ENCODE measurements at places on chromosomes 13 and 19.

DNA sequence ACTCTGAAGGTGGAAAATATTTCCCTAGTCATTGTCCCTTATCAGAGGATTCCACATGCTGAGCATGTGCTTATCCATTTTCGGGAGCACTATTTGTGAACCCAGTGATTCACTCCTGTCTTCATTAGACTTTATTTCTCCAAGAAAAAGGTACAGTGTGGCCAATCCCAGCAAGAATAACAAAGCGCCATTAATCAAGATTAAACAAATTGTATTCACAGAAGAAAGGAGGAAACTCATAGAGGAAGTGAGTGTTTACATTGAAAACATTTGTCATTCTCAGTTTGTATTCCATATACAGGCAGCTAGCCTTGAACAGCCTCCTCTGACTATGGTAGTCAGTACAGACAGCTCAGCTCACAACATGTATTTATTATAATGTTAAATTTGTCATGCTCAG lies 1669.9 kb upstream of the SPRY2 start:
- no peak for DNase-seq

DNA sequence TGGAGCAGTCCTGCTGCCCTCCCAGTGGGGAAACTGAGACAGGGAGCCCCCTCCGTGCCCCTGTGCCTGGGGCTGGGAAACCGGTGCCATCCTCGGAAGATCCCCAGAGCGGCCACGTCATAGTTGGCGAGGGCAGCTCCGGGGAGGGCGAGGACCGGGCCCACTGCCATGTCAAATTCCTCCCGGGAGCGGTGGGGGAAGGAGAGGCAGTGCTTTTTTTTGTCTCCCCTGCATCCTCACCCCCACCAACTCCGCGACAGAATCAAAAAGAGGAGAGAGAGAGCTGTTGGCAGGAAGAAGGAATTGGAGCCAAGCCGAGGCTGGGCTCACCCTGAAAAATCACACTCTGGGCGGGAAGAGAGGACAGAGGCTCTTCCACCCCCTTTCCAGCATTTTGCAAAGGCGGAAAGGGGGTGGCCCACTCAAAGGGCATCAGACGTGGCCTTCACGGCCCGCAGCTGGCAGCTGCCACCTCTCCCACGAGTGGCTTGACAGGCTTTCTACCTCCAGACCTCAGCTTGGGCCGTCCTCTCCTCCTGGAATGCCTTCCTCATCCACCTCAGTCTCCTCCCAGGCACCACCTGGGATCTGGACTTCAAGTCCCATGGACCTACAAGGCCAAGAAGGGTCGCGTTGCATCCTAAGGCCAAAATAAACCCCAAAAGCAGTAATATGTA lies 19.6 kb upstream of the NFIC start:
- no peak for DNase-seq

GRCh38 chr13:98050041-98050466 lies 92.8 kb upstream of the FARP1 start:
- DNase-seq, result peak; percentile 88

GRCh38 chr19:34596989-34597388 lies 80.0 kb downstream of the SCGB2B2 start:
- no peak for DNase-seq

- no peak for DNase-seq
Observed at GRCh38 chr13:97460004-97460775, 26.2 kb downstream of the RAP2A start.

DNA sequence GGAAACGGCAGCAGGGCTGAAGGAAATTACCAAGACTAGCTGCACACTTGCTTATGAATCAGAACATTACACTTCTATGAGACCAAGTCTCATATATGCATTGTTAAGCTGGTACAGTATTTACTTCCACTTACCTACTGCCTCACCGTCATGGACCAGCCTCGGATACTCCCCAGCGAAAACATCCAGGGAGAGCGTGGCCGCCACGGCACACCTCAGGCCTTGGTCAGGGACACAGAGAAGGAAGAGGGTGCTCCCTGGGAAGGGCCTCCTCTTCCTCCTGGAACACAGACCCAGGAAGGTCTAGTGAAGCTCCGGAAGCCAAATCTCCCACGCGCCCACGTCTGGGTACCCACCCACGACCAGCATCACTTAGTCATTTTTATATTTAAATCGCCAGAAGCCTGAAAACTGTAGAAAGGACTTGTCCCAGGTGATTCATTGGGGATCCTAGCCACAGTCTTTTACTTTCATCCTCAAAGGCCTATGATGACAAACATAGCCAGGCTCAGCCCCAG lies 24.4 kb upstream of the MTIF3 start:
- no peak for DNase-seq

GRCh38 chr13:46192412-46192811 lies 10.4 kb upstream of the LCP1 start:
- no peak for DNase-seq

DNA sequence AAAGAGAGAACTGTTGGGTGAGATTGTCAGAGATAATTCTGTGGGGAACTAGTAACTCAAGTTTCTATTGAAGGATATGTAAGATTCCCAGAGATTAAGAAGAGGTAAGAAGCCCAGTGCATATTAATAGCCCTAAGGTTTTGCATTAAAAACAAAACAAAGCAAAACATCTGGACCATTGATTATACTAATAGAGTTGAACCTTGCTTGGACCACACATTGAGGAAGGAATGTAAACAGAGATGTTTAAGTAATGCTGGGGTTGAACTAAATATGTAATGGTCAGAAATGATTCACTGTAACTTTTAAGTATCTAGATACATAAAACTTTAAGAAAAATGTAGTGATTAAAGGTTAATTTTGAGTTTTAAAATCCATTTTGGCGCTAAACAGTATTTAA lies 1770.0 kb downstream of the PCDH9 start:
- DNase-seq, result no peak

GRCh38 chr13:78012046-78012445 lies 93.4 kb upstream of the EDNRB start:
- no peak for DNase-seq

- DNase-seq, result peak; percentile 92
Observed at GRCh38 chr19:47658431-47659348, 49.8 kb downstream of the BICRA start.

DNA sequence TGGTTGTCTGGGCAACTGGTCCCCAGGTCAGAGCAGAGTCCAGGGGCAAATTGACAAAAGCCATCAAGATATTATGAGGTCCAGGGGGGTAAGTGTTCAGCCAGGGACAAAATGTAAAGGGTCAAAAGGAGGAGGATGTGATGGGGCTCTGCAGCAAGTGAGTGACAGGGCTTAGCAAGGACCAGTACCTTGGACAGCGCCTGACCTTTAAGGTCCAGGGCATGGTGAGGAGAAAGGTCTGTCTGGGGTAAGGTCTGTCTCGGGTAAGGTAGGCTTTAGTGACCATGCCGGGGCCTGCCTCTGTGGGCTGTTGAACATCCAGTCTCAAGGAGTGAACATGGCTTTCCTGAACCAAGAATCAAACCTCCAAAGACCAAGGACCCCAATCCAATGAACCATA lies 6.3 kb upstream of the ZNF358 start:
- no peak for DNase-seq

- no peak for DNase-seq
Observed at GRCh38 chr19:51754109-51754508, 2.4 kb upstream of the FPR1 start.

DNA sequence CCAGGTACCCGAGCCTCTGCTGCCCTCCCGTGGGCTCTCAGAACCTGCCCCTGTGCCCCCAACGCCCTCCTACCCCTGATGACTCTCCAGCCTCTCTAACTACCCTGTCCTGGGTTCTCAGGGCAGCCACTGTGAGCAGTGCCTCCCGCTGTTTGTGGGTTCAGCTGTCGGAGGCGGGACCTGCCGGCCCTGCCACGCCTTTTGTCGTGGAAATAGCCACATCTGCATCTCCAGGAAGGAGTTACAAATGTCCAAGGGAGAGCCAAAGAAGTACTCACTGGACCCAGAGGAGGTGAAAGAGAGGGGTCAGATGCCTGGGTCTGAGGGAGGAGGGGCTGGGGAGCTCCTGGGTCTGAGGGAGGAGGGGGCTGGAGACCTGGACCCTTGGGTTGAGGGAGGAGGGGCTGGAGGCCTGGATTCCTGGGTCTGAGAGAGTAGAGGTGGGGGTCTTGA lies 20.0 kb downstream of the CNFN start:
- DNase-seq, result no peak

- peak; percentile 95 for DNase-seq
Observed at GRCh38 chr19:34345947-34346351, 19.0 kb upstream of the GPI start.

DNA sequence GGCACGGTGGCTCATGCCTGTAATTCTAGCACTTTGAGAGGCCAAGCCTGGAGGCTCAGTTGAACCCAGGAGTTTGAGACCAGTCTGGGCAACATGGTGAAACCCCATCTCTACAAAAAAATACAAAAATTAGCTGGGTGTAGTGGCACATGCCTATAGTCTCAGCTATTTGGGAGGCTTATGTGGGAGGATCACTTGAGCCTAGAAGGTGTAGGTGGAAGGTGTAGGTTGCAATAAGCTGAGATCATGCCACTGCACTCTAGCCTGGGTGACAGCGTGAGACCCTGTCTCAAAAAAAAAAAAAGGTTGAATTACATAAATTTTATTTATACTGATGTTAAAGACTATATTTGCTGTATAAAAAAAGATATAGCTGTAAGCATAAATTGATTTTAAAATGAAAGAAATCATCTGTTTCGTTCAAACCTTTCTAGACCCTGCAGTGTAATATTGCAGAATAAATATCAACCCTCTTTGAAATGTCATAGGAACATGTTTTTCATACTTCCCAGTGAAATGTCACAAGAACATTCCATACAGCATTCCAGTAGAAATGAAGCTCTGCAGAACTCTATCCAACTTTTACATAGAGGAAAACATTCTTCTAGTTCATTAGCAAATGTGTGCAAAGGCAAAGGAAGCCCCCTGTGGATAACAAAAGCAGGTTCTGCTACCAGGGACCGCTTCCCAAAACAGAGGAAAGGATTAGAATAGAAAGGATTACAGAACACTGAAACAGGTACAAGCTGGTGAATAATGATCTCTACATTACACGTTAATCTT lies 76.0 kb downstream of the CAB39L start:
- no peak for DNase-seq

DNA sequence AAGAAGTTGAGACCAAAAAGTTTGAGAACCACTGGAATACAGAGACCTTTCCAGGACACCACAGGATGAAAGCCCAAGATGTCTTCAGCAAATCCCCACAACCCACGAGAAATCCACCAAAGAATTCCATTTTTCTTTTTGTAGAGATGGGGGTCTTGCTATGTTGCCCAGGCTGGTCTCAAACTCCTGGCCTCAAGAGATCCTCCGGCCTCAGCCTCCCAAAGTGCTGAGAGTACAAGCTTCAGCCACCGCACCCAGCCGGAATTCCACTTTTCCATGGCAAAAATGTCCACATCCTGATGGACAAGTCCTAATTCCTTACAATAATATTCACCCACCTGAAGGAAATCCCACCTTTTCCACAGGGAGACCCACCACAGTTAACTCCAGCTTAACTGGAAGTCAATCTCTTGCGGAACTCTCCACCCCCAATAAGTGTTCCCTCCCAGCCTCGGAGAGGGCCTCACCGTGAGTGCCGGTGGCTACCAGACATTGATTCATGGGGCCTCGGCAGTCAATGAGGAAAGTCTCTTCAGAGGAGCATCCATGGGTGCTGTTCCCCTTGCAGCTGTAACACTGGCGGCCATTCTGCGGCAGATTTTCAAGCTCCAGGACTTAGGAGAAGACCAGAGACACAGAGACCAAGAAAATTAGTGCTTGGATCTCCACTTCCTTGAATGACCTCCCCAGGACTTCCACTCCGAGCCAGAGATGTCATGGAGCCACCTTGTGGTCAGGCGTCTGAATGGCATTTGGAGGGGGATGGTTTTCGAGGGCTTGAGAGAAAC lies 12.3 kb upstream of the CADM4 start:
- peak; percentile 91 for DNase-seq

- peak; percentile 67 for DNase-seq
Observed at GRCh38 chr19:49712397-49712859, 21.5 kb downstream of the CPT1C start.

- DNase-seq, result no peak
Observed at GRCh38 chr19:15644066-15644741, 3.5 kb downstream of the CYP4F3 start.

DNA sequence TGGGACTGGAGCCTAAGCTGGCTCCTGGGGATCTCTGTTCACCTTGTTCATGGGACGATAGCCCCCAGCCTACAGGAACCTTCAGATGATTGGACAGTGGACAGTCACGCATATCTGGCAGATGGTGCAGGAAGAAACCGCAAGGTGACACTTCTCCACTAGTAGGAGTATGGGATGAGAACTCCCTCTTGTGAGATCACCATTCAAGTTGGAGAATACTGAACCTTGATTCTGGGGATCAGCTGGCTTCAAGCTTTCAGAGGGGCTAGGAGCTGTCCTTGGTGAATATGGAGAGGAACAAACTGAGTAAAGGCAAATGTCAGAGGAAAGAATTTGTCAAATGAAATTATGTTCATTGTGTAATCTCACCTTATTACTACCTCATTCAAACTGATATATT lies 204.5 kb downstream of the PDS5B start:
- peak; percentile 77 for DNase-seq

GRCh38 chr19:49749771-49750170 lies 13.3 kb downstream of the TSKS start:
- DNase-seq, result no peak

- DNase-seq, result no peak
Observed at GRCh38 chr19:46447824-46448223, 19.1 kb upstream of the PNMA8C start.

DNA sequence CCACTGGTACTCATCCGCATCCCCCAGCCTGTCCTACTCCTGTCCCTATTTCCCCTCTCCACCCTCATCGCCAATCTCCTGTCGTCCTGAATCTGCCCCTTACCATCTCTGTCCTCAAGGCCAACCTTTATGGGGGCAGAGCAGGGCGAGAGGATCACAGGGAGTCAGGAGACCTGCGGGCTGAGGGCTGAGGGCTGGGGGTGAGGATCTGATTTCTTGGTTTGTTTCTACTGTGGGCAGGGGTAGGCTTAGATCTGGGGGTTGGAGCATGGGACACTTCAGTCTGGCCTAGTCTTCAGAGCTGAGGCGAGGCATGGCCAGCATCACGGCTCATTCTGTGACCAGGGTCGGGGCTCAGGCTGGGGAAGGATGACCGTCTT lies 16.5 kb upstream of the ERCC1 start:
- DNase-seq, result no peak

- no peak for DNase-seq
Observed at GRCh38 chr13:48819899-48820298, 155.8 kb upstream of the FNDC3A start.

- no peak for DNase-seq
Observed at GRCh38 chr13:19090495-19090894, 91.1 kb downstream of the TUBA3C start.

DNA sequence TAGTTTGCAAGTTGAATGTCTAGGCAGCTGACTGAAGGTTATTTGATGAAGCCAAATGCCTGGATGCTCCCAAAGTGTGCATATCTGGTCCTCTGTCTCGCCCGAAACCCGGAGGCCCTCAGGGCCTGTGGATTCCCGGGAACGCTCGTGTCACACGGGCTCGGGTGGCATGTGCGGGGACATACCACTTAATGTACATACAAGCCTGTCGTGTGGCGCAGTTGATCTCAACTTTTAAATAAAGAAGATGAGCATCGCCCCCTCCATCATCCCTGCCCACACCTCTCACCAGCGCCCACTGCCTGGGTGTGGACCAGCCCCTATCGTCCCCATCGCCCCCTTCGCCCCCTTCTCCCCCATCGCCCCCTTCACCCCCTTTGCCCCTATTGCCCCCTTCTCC lies 33.9 kb downstream of the ATP11A start:
- no peak for DNase-seq
